ENCODE measurements at places on chromosomes 2 and 18. TPM values are rescaled to one million over a fixed set of nuclear protein-coding genes. Genes with fewer than 3 reads are reported as not detected.

The RIT2 gene
- total RNA-seq, result not detected

The APOB gene
- 0.09 TPM for total RNA-seq

The COL4A3 gene
- under 0.01 TPM for total RNA-seq

The ARL5A gene
- total RNA-seq, result 134 TPM

The RAPGEF4 gene
- 30.5 TPM for total RNA-seq

The FN1 gene
- 353 TPM for total RNA-seq

The FHOD3 gene
- 0.14 TPM for total RNA-seq

The WNT10A gene
- under 0.01 TPM for total RNA-seq

The ICOS gene
- total RNA-seq, result not detected

The CTLA4 gene
- 1.7 TPM for total RNA-seq

The VWC2L gene
- total RNA-seq, result not detected

The TCF23 gene
- total RNA-seq, result not detected
